Breast epithelium (tissue), 4 donors: ENCODE measurements at places on chromosomes 1 and 21. TPM values are rescaled to one million over a fixed set of nuclear protein-coding genes. Genes with fewer than 3 reads are reported as not detected.

HFM1 gene
- total RNA-seq = 4.6 TPM

TSTD1 gene
- total RNA-seq = 57.3 TPM

GRCh38 chr1:230836793-230837192 lies 31.5 kb downstream of the C1orf198 start:
- DNase-seq = no peak

FCRL5 gene
- 5.2 TPM for total RNA-seq

GRCh38 chr1:15513192-15513591 lies 10.8 kb downstream of the CASP9 start:
- DNase-seq = no peak

RPE65 gene
- total RNA-seq = 0.33 TPM

DNA sequence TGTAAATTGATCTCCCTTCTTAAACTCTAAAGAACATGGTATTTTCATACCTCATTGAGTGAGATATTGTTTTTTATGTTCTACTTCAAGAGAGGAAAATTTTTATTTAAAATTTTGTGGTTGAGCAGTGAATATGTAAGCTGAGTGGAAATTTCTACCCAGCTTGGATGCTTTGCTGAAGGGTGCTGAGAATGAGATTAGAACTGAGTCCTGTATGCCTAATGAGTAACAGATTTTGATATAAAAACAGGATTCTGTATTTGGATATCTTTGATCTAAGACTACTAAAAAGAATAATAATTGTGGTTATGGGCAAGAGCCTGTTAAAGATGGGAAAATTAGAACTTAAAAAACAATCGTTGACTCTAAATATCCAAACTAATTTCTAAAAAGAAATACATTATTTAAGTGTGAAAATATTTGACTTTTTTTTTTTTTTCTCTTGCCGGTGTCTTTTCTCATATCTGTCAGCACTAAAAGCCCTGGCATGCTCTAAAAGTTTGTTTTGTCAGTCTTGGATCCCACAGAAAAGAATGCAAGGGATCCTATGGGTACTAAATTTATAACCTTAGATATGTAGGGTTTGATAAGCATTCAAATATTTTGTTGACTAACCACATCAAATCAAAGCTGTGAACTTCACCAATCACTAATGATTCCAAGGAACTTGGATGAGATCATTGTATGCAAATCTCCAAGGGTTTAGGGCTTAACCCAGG lies 652.3 kb downstream of the PTPRC start:
- no peak for DNase-seq

- DNase-seq = no peak
These were observed 7.2 kb upstream of the DSCAM start for GRCh38 chr21:40853956-40854688.

GRCh38 chr21:42556476-42556875 lies 42.8 kb downstream of the SLC37A1 start:
- peak; percentile 19 for DNase-seq
